ENCODE measurements at places on chromosomes 3 and 15. TPM values are rescaled to one million over a fixed set of nuclear protein-coding genes. Genes with fewer than 3 reads are reported as not detected.

DNA sequence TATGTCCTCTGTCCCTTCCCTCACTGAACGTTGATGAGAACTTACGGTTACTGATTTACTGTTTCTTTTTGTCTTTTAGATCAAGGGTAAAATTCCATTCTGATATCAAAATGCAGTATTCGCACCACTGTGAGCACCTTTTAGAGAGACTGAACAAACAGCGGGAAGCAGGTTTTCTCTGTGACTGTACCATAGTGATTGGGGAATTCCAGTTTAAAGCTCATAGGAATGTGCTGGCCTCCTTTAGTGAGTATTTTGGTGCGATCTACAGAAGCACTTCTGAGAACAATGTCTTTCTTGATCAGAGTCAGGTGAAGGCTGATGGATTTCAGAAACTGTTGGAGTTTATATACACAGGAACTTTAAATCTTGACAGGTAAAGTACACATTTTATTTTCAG lies 990 bp downstream of the MYNN start:
- no peak for DNase-seq
- peak overlapping the region; percentile 100 for H3K27ac ChIP-seq
- H3K4me3 ChIP-seq = peak overlapping the region; percentile 98

DNA sequence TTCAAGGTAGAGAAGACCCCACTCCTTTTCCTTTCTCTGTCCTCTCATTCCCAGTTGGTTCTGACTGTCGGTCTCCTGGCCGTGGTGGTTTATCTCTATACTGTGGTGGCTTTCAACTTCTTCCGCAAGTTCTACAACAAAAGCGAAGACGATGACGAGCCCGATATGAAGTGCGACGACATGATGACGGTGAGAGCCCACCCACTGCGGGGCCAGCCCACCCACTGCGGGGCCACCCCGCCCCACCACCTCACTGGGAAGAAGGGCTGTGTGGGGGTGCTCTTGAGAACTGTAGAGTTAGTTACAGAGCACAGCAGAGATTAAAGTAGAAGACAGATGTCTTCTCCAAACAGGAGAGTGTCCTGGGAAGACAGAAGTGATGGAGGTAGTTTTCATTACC lies 110.6 kb upstream of the CHRM5 start:
- H3K27ac ChIP-seq = no peak overlapping the region
- no peaks in the 10 kb centered on the region for H3K36me3 ChIP-seq
- H3K4me1 ChIP-seq = no peaks in the 10 kb centered on the region
- no peak for DNase-seq

DNA sequence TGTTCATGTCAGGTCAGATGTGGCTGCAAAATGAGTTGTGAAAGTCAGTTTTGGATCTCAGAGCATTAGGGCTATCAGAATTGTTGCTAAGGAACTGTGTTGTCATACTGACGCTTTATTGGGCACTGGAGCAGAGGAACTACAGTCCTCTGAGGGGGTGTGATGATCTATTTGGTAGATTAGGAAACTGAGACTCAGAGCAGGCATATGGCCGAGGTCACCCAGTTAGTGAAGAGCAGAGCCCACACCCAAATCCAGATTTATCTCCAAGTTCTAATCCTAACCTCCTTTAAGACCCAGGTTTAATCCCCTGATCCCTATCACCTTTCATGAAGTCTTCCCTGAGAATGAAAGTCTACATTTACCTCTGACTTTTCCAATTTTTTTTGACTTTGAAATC lies 25.6 kb upstream of the GLCE start:
- no peak for DNase-seq
- no peaks in the 10 kb centered on the region for H3K4me1 ChIP-seq
- H3K27ac ChIP-seq = no peak overlapping the region
- H3K36me3 ChIP-seq = no peaks in the 10 kb centered on the region
- peaks cover 14% of the 10 kb centered on the region for H3K27me3 ChIP-seq
- no peak overlapping the region for H3K4me3 ChIP-seq

DNA sequence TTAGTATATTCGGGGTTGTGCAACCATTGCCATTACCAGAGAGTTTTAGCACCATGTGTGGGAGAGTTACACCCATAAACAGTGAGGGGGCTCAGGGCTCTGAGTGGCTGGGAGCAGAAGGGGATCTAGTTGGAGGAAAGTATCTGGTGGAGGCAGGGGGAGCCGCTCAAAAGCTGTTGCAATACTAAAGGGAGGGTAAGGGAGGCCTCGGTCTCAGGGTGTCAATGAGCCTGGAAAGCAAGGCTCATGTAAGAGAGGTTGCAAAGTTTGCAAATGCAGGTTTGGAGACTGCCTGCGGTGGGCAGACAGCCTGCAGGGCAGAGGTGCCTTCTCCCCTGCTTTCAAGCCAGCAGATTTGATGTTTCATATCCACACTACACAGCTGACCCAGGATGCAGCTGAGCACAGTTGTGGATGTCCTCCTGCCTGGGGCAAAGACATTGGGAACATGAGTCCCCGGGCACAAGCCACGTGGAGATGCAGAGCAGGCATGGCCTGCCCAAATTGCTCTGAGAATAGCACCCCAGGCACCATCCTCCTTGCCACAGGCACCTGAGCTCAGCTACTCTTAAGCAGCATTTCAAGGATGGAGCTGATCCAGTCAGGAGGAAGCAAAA lies 181.4 kb downstream of the TLE3 start:
- no peaks in the 10 kb centered on the region for H3K4me1 ChIP-seq
- H3K27ac ChIP-seq = no peak overlapping the region
- no peak for DNase-seq
- no peaks in the 10 kb centered on the region for H3K36me3 ChIP-seq
- H3K4me3 ChIP-seq = no peak overlapping the region
- peaks cover 8% of the 10 kb centered on the region for H3K27me3 ChIP-seq

The GOLGB1 gene
- total RNA-seq = 27.4 TPM

DNA sequence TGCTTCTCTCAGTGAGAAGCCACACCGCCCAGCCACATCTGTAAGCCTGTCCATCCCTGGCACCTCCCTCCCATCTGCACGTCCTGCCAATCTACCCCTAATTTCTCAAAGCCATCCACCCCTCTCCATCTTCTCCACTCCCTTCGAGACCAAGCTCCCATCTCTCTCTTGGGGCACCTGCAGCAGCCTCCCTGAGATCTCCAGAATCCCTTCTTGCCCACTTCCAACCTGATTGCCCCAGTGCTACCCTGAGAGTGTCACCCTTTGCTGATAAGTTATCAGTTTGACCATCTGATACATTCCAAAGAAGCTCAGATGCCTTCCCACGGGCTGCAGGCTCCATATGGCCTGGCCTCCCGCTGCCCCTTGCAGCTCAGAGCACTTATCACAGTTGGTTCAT lies 496.1 kb downstream of the SHQ1 start:
- H3K4me3 ChIP-seq = no peak overlapping the region
- no peaks in the 10 kb centered on the region for H3K36me3 ChIP-seq
- H3K27me3 ChIP-seq = no peaks in the 10 kb centered on the region
- peaks cover 11% of the 10 kb centered on the region for H3K4me1 ChIP-seq
- no peak overlapping the region for H3K27ac ChIP-seq
- no peak for DNase-seq

The INKA1 gene
- 2.2 TPM for total RNA-seq

The BLM gene
- total RNA-seq = 57.4 TPM

DNA sequence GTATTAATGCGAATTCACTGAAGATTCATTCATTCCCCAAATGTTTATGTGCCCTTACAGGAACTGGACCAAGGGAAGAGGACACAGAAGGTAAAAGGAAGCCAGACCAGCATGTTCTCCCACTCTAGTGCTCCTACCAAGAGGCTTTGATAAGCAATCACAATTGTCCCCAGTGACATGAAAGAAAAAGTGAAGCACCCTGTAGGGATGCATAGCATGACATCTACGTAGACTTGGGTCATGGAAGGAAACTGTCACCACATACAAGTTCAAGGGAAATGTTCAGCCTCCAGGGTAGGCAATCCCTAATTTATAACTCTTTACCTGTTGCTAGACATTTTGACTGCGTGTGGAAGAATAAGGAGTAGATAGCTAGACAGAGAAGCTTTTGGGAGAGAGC lies 348.6 kb upstream of the MCTP2 start:
- H3K36me3 ChIP-seq = no peaks in the 10 kb centered on the region
- peaks cover 3% of the 10 kb centered on the region for H3K27me3 ChIP-seq

DNA sequence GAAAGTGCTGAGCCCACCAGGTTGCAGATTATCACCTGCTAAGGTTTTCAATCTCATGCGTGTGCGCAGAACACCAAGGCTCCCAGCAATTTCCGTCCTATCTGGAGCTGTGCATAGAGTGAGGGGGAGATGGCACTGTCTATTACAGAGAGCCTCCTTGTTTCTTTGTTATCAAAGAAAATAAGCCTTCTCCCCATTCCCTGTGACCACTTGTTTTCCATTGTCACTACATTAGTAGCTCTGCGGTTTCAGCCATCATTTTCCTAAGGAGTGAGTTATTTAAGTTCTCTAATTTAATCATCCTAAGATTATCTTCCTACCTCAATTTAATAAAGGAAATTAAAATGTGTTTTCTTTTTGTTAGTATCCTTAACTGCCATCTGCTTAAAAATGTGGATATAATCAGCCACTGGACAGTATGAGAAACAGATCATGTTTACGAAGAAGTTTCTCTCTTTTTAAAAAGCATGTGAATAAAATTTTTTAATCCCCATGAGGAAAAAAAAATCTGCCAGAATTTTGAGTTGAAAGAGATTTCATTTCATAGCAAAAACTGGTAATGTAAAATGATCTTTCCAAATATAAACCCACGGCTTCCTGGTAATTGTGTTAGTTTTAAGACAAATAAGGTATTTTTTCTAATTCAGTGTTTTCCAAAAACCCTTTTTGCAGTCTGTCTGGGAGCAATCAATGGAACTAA lies 172.3 kb upstream of the UBE2E1 start:
- no peak for DNase-seq
- no peaks in the 10 kb centered on the region for H3K36me3 ChIP-seq
- no peak overlapping the region for H3K4me3 ChIP-seq
- H3K4me1 ChIP-seq = no peaks in the 10 kb centered on the region
- no peak overlapping the region for H3K27ac ChIP-seq
- H3K27me3 ChIP-seq = peaks cover 5% of the 10 kb centered on the region

GRCh38 chr3:112355307-112355687 lies 22.3 kb downstream of the CD200 start:
- DNase-seq = no peak
- no peak overlapping the region for H3K4me3 ChIP-seq
- H3K36me3 ChIP-seq = no peaks in the 10 kb centered on the region
- H3K27ac ChIP-seq = no peak overlapping the region
- H3K27me3 ChIP-seq = no peaks in the 10 kb centered on the region
- H3K4me1 ChIP-seq = peaks cover 18% of the 10 kb centered on the region

DNA sequence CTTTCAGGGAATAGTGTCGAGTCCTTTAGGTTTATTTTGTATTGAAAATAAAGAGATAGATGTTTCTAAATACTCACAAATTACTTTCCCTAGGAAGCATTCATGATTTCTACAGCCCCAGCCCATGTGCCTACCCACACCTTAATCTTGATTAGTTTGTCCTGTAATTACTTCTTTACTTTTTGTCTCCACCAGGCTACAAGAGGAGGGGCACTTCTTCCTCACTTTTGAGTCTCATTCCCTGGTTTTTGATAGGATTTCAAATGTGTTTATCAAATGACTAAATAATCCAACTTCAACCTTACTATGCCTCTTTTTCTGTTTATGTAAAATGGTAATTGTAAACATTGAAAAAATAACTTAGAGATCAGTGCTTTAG lies 1.8 kb downstream of the PXK start:
- DNase-seq = no peak
- H3K27me3 ChIP-seq = no peaks in the 10 kb centered on the region
- peaks cover 44% of the 10 kb centered on the region for H3K4me1 ChIP-seq
- peaks cover 21% of the 10 kb centered on the region for H3K36me3 ChIP-seq
- H3K27ac ChIP-seq = peak overlapping the region; percentile 92

The CEP97 gene
- 26.2 TPM for total RNA-seq

GRCh38 chr3:127159543-127159942 lies 33.4 kb upstream of the PRR23E start:
- no peak for DNase-seq
- H3K27me3 ChIP-seq = no peaks in the 10 kb centered on the region
- no peaks in the 10 kb centered on the region for H3K36me3 ChIP-seq
- H3K4me3 ChIP-seq = no peak overlapping the region

The NCEH1 gene
- 8.2 TPM for total RNA-seq

DNA sequence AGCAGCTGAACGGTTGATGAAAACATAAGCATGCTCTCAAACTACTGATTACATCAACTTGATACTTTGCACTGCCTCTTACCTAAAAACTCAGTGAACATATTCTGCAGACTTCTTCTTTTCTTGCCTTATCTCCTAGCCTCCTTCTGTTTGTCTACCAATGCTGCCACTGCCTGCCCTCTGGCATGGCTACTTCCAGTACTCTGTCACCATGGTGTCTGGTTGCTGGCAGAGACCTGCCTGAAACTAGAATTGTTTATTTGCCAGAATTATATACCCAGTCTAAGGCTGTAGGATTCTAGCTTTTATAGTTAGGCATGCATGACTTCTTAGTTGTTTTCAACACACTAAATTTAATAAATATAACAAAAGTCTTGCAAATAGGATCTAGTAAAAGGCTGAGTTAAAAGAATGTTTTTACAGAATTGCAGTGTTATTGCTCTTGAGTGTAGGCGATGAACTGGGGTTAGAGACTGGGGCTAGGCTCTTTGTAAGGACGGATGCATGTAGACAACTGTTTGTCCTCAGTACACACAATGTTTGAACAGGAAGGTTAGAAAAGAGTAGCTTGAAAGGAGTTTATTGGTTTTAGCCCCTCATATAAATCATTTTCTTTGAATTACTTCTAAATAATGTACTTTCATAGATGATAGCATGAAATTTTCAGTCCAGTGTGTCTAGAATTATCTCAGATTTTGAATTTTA lies 116.3 kb downstream of the KCNAB1 start:
- no peak overlapping the region for H3K27ac ChIP-seq
- H3K4me1 ChIP-seq = no peaks in the 10 kb centered on the region
- H3K27me3 ChIP-seq = peaks cover 12% of the 10 kb centered on the region
- no peak for DNase-seq

The SLC12A1 gene
- not detected for total RNA-seq

- no peak overlapping the region for H3K27ac ChIP-seq
- H3K27me3 ChIP-seq = no peaks in the 10 kb centered on the region
- H3K36me3 ChIP-seq = no peaks in the 10 kb centered on the region
- DNase-seq = peak; percentile 47
- no peaks in the 10 kb centered on the region for H3K4me1 ChIP-seq
These were observed 300.0 kb upstream of the TPM1 start for GRCh38 chr15:62742409-62743171.

DNA sequence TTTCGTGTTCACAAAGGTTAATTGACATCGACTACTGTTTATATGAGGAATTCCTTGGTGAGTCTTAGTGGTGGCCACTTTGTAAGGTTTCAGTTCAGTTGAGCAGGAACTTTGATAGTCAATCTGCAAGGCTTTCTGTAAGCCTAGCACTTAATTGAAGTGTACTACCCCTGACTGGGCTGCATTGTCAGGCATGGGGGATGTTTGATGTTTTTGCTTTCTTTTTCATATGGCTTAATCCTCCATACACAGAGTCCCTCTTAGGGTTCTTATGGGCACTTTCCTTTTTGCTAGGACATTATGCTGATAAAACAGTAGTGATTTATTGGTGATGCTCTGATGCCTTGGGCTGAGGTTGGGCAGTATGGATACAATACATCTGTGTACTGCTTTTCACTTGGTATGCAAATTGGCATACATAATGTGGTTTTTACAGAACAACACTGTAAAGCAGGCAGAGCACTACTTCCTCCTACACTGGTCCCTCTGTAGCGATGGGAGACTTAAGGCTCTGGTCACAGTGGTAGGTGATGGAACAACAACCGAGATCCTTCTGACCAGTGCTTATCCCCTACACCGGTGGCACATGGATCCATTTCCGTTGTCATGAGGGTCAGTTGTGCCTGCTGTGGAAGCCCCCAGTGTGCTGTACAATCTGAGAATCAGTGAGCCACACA lies 261.0 kb downstream of the MFSD1 start:
- no peak overlapping the region for H3K4me3 ChIP-seq
- no peaks in the 10 kb centered on the region for H3K4me1 ChIP-seq
- H3K27ac ChIP-seq = no peak overlapping the region
- no peaks in the 10 kb centered on the region for H3K27me3 ChIP-seq

The FBXO40 gene
- not detected for total RNA-seq

All from activated CD8-positive, alpha-beta T cell treated with anti-CD3 and anti-CD28 coated beads, Interleukin-2, amount 10 ng/mL, durations not matched to agents 7 days and 5 days (primary cell).